ENCODE measurements at places on chromosomes 2 and 18.

GRCh38 chr18:4524096-4524495, 69.0 kb upstream of the DLGAP1 start:
- no peak for DNase-seq

DNA sequence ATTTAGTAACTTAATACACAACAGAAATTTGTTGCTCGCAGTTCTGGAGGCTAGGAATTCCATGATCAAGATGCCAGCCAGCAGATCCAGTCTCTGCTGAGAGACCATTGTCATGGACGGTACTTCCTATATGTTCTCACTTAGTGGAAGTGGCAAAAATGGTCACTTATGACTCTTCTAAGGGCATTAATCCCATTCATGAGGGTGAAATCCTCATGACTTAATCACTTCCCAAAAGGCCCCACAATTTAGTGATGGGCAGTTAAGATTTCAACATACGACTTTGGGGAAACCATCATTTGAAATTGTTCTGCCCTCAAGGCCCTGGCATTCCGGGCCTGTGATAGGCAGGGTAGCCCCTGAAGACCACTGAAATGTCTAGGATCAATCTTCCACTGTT, 23.0 kb downstream of the BZW1 start:
- no peak for DNase-seq

- DNase-seq, result no peak
Measured at GRCh38 chr18:25100418-25100817, 251.5 kb downstream of the ZNF521 start.

GRCh38 chr2:203446071-203446481, 89.0 kb downstream of the RAPH1 start:
- no peak for DNase-seq

DNA sequence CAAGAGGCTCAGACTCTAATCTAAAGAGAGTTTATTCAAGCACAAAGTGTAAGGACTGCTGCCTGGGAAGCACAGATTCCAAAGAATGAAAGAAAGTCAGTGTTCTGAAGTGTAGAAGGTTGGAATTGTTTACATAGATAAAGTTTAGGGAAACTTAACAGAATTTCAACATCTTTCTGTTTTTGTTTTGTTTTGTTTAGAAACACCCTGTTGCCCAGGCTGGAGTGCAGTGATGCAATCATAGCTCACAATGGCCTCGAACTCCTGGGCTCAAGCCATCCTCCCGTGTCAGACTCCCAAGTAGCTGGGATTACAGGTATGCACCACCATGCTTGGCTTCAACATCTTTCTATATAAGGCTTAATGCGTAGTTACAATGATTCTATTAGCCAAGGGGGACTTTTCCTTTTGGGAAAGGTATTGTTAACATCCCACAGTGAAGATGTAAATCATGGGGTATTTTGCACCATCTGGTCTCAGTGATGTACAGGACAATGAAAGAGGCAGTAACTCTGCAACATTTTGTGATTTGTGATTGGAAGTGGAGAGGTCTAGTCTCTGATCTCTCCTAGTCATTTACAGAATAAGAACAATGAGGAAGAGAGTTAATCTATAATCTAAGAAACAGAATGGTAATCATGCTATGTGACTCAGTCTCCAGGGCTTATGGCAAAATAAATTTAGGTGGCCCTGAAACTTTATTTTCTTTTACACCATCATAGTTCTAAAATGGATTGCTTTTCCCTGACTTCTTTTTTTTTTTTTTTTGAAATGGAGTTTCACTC, 45.6 kb upstream of the MSH6 start:
- DNase-seq, result no peak

DNA sequence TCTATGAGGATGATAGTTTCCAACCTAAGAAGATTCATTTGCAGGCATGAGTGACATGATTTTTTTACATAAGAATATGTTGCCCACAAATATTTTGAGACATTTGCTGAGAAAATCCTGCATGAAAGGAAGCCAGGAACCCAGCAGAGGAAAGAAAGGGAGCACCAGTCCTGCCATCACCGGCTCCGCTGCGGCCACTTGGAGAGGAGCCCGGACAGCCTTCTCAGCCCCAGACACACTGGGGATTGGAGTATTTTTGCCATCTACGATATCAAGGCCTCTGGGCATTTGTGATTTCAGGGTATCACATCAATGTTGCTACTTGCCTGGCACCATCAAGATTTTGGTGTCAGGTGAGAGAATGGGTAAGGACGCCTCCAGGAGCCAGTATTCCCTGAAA, 228.3 kb downstream of the PTGR3 start:
- DNase-seq, result no peak

DNA sequence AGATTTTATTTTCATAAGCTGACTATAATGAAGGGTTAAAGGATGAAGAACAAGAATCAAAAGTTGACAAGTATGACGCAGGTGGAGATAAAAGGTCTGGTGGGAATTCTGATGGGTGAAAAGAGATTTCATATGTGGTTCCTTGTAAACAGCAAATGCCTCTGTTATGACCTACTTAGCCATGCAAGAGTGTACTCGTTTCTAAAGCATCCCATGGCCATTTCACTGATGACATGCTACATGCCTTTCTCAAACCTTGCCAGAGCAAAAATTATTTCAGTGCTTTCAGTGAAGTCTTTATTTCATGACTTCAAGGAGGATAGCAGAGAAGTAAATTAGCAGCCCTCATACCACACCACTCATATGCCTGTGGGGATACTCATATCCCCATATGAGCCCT, 71.7 kb downstream of the FEZ2 start:
- no peak for DNase-seq

GRCh38 chr2:20514596-20515269, 67.9 kb downstream of the RHOB start:
- DNase-seq, result no peak

- no peak for DNase-seq
Measured at GRCh38 chr2:48767330-48767729, 11.8 kb upstream of the LHCGR start.

DNA sequence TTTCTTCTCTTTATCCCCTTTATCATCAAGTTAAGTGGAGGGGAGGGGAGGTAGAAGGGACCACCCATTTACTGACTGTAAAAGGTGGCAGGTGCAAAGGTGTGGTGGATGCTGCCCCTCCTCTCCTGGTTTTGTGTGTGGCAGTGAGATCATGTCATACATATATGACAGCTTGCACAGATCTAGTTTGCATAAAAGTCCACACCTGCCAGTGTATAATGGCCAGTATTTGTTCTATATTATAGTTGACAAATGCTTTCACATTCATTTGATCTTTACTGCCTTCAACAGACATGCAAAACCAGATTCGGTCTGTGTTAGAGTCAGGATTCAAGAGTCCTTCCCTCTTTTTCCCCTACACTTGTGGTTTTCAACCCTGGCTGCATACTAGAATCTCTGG, 55.1 kb downstream of the TGFA start:
- no peak for DNase-seq

GRCh38 chr2:117977696-117978095, 36.2 kb downstream of the CCDC93 start:
- DNase-seq, result no peak

- no peak for DNase-seq
Measured at GRCh38 chr2:137357634-137358033, 592.3 kb downstream of the THSD7B start.

- DNase-seq, result no peak
Measured at GRCh38 chr2:61911510-61911909, 6.0 kb downstream of the COMMD1 start.

- no peak for DNase-seq
Measured at GRCh38 chr18:9494778-9495331, 19.5 kb downstream of the RALBP1 start.

GRCh38 chr2:200329384-200329783, 22.9 kb downstream of the SPATS2L start:
- DNase-seq, result no peak

- no peak for DNase-seq
Measured at GRCh38 chr18:60027397-60027796, 127.6 kb downstream of the PMAIP1 start.

DNA sequence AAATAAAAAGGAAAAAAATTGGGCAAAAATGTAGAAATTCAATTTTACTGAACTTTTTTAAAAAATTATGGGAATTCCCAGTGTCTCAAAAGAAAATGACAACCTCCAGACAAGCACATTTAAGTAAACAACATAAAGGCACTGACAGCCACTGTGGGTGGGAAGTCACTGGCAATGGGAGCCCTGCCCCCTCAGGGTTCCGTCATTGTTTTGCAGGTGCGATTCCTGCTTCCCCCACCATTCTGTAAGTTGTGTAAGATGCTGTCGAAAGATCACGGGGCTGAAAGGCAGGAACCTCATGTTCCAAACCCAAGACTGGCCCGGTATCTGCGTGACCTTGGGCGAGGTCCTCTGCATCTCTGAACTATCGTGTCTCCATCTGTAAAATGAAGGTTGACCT, 15.8 kb upstream of the ASPRV1 start:
- no peak for DNase-seq

DNA sequence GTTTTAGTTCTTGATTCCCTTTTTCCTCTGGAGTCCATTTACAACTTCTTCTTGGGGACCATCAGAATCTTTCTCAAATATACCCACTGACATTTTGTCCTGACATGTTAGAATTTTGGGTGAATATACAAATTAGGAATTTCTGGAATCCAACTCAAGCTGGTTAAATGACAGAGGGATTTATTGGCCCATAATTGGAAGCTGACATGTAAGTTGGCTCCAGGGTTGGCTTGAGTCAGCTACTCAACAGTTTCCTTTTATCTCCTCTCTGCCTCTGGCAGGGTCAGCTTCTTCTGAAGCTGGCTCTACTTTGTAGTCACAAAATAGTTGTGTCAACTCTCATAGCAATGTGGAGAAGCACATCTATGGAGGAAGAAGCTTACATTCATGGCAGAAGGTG, 36.6 kb upstream of the PPP1R1C start:
- no peak for DNase-seq

DNA sequence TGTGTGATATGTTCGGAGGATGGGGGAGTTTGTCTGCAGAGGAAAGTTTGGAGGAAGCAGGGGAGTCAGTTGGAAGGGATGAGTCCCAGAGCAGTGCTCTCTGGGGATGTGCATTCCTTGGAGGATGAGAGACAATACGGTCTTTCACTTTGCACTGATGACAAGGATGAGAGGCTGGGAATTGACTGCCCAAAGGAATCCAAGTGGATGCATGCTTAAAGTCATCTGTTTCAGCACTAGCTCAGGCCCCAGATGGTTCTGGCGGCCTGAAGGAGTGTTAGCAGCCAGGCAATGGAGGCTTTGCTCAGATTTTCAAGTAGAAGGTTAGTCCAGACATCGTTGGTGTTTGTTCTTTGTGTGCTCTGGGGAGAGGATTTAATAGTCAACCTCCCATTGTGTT, 100.2 kb downstream of the CRIM1 start:
- DNase-seq, result no peak

- DNase-seq, result no peak
Measured at GRCh38 chr2:10054424-10054823, 11.1 kb downstream of the KLF11 start.

- peak; percentile 95 for DNase-seq
Measured at GRCh38 chr18:32349728-32350395, 120.8 kb downstream of the GAREM1 start.

- DNase-seq, result no peak
Measured at GRCh38 chr2:109675666-109676345, 61.6 kb downstream of the SOWAHC start.

- DNase-seq, result peak; percentile 42
Measured at GRCh38 chr2:102839668-102840388, 78.0 kb downstream of the TMEM182 start.

GRCh38 chr2:1617425-1618021, 126.8 kb downstream of the PXDN start:
- DNase-seq, result no peak

DNA sequence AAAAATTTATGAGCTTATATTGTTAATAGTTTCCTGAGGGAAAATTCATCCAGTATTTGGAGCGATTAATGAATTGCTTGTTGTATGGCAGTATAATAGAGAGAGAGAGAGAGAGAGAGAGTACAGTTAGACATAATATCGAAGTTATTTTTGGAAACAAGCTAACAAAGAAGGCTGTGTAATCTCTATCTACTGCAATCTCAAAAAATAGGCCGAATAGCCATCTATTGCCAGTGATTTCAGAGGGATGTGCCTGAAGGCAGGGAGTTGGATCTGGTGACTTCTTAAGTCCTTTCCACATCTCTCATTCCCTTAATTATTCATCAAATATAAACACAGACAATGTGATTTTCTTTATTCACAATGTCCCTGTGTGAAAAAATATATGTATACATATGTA, 433.1 kb upstream of the RAB12 start:
- no peak for DNase-seq

- peak; percentile 49 for DNase-seq
Measured at GRCh38 chr2:167964650-167965413, 282.6 kb downstream of the STK39 start.

DNA sequence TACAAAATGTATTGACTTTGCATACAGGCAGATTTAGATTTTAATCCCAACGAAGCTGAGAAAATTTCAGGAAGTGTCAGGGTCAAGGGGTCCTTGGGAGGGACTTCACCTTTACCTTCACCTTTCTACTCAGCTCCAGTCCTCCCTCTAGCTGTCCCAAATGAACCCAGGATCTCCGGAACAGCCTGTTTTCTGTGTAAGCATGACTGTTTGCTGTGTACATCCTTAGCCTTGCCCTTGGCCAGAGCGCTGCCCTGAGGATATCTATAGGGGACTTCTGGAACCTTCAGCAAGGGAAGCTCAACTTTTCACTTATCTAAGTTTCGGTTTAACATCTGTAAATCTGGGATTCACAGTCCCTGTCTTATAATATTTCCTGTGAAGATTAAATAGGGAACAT, 246.8 kb upstream of the ST6GAL2 start:
- DNase-seq, result no peak

DNA sequence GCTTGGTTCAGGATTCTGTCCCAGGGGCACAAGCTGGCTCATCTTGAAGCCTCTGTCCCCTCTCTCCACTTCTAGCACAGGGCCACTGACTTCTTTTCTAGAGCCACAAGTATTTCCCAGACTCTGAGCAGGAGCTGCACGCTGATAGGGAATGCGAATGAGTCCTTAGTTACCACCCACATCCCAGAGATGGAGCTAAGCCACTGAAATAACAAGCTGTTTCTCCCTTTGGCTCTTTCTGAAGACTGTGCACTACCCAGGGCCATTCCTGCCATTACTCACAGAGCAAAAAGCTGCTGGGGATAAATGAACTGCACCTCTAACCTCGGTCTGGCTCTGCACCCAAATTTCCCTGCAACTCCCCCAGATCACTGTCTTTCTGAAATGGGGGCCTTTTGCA, 70.6 kb downstream of the TSN start:
- no peak for DNase-seq

DNA sequence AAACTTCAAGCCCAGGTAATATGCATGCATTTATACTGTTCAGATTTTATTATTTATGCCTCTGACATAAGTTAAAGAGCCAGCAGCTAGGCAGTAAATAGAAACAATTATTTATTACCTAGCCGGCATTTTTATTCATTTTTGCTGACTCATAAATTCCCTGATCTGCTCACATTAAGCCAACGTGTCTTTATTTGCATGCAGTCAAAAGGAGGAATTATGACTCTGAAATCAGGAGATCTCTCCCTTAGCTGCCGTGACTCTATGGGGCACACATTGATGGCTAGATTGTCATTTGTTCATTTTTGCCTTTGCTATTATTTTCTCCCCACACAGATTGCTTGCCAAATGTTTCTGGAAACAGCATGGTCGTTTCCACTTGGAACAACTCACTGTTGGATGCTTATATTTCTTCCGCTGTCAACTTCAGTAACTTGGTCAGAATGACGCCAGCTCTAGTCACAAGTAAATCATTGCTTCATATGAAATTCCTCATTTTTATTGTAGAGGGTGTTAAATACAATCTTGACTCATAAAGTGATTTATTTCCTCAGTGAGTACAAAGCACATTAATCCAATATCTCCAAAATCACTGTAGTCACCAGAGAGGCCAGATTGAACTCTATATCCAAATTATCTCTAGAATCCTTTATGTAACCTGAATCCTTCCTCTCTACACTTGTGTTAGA, 15.9 kb upstream of the ZBTB14 start:
- peak; percentile 34 for DNase-seq
